Bone marrow (tissue), 2 donors: ENCODE measurements at places on chromosomes 4 and X.

DNA sequence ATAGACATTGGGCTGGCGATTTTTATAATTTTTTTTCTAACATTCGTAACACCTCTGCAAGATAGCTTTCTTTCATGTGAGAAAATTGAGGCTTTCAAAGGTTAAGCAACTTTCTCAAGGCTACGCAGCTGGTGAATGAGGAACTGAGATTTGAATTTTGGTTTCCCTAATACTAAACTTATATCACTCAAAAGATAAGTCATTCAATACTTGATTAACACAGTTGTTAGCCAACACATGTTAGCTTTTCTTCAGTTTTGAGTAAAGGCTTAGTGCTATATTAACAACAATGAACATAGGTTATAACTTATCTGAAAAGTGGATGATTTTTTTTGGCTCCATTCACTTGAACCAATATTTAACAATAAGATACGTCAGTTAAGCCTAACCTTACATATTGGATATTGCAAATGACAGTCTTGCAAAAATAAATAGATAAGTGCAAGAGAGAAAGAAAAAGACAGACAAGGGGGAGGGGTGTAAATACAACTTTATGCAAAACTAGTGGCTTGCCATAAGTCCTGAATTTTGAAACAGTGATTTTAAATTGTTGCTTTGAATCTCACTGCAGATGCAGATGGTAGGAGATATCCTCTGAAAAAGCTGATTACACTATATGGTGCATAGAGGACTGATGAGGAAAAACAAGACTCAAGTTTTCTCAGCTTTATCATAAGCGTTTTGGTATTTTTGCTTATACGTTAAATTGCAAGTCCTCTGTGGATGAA lies 11.1 kb upstream of the GPM6A start:
- DNase-seq, result no peak

- DNase-seq, result no peak
Observed at GRCh38 chr4:99219479-99219878, 433 bp upstream of the ADH6 start.

GRCh38 chr4:82666970-82667665 lies 105.3 kb upstream of the TMEM150C start:
- DNase-seq, result no peak

DNA sequence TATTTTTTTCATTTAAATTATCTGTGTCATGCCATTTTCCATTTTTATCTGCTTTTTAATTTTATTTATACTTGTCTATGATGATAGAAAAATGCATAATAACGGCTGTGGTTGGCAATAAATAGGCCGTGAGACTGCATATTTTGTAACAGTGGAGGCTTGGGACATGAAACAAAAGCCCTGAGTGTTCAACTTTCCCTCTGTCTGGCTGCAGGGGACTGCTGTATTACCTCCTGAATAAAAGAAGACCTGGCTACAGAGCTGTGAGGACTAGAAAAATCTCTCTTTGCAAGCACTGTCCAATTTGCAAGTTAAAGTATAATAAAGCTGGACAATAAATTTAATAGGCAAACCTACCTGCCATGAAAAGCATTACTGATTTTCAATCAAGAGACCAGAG lies 82.1 kb downstream of the MAGEB10 start:
- no peak for DNase-seq

DNA sequence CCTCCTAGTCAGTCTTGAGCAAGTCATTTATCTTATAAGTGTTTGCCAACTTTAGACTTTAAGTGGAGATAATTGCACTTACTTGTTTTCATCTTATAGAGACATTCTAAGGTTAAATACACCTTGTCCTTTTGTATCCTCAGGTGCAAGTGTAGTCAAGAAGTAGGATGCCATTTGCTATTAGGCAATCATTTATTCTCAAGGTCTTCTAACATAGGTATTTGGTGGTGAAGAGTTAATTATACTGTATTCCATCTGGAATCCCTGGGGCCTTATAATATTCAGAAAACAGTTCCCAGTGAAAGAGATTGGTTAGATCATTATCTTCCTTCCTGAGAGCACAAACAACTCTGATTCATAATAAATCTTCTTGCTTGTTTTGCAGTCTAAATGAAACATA lies 23.7 kb downstream of the SULT1E1 start:
- no peak for DNase-seq

DNA sequence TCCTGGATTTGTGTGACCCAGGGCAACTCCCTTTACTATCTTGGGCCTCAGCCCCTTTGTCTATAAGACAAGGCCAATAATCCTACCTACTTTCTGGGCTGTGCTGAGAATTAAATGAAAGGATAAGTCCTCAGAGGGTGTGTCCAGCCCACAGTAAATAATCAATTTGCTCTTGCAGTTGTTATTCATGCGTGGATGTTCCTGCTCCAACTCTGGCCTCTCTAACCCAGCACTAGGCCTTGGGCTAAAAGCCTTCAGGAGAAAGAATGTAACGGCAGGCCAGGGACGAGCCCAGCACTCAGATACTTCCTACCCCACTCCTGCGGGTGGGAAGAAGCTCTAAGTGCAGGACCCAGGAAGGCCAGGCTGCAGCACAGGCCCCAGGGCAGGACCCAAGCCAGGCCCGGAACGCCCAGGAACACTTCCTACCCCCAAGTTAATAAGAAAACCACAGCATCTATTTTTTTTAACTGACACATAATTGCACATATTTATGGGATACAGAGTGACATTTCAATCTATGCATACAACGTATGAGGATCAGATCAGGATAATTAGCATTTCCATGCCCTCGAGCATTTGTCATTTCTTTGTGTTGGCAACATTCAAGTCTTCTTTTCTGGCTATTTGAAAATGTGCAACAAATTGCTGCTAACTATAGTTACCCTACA lies 179.6 kb upstream of the RBPJ start:
- no peak for DNase-seq

GRCh38 chr4:106317815-106318214 lies 1.5 kb downstream of the AIMP1 start:
- DNase-seq, result no peak

GRCh38 chrX:70979136-70979762 lies 48.4 kb upstream of the SLC7A3 start:
- no peak for DNase-seq

GRCh38 chr4:41678086-41678816 lies 70.3 kb downstream of the PHOX2B start:
- no peak for DNase-seq

DNA sequence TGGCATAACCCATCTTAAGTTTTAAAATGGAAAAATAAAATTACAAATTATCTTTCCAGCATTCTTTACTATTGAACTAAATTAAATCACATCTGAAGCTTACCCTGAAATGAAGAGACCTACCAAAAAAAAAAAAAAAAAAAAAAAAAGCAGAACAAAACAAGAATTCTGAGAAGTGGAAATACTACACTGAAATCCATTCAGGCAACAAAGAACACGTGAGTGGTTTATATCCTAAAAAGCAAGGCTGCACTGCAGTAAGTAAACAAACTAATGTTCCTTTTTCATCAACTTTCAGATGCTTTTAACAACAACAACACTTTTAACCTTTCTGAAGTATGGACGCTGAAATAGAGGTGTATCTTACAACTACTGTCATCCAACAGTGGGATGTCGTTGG lies 7.5 kb downstream of the FRYL start:
- DNase-seq, result no peak

GRCh38 chr4:32142075-32142474 lies 1421.9 kb downstream of the PCDH7 start:
- DNase-seq, result no peak

DNA sequence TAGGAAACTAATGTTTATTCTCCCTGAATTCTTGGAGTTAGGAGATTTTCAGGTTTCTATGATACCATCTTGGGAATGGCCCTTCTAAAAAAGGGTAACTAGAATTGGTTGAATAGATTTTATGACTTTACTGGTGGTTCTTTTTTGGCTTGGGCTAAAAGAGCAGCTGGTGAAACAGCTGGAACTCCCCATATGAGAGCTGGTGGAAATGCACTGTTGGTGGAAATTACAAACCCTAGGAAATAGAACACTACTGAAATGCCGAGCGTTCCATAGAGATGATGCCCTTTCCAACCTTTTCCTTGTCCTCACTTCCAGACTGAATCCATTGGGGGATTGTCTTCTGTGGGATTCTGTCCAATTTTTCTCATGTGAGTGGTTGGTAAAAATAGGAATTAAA lies 139.5 kb downstream of the STIM2 start:
- no peak for DNase-seq

DNA sequence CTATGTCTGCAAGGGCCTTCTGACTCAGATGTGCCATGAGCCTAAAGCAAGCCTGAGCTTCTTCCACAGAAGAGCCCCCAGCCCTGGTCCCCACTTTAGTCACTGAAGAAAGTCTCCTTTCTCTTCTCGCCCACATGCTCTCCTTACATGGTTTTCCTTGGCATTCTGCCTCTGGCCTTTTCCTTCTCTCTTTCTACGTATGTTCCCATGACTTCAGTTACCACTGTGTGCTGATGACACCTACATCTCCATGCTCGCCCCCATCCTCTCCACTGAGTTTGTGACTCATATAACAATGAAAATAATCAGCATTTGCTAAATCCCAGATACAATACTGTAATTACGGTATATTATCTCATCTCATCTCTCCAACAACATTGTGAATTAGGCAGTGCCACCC lies 149.3 kb downstream of the AMMECR1 start:
- no peak for DNase-seq

GRCh38 chr4:15479089-15479912 lies 9.6 kb downstream of the CC2D2A start:
- DNase-seq, result no peak

- DNase-seq, result no peak
Observed at GRCh38 chr4:77819404-77819842, 255 bp upstream of the CNOT6L start.

- no peak for DNase-seq
Observed at GRCh38 chrX:2552621-2553201, 51.9 kb upstream of the DHRSX start.

DNA sequence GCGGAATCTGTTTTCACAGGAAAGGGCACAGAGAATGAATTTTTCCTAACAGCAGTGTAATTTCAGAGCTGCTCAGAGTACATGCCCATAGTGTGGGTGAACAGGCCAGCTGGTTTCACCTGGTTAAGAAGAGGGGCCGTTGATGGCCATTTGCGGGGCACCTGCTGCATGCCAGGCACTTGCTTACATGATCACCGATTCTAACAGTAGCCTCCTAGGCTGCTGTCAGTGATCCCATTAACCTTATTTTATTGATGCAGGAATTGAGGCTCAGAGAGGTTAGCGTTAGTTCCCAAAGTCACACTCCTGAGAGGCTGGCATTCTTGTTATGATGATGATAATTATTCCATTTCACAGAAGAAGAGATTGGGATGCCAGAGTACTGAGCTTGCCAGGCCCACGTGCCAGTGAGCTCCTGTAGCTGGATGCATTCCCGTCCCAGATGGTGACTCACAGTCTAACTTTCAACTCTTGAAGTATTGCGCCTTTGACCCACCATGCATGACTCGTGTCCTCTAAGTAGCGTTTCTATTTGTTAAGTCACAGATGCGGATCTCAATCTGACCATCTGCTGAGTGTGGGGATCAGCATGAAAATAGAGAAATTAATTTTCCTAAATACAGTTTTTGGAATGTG lies 76.5 kb downstream of the PSAPL1 start:
- no peak for DNase-seq

GRCh38 chr4:139749835-139750498 lies 84.3 kb downstream of the MGST2 start:
- no peak for DNase-seq

GRCh38 chr4:129929052-129929451 lies 833.1 kb downstream of the C4orf33 start:
- DNase-seq, result no peak

DNA sequence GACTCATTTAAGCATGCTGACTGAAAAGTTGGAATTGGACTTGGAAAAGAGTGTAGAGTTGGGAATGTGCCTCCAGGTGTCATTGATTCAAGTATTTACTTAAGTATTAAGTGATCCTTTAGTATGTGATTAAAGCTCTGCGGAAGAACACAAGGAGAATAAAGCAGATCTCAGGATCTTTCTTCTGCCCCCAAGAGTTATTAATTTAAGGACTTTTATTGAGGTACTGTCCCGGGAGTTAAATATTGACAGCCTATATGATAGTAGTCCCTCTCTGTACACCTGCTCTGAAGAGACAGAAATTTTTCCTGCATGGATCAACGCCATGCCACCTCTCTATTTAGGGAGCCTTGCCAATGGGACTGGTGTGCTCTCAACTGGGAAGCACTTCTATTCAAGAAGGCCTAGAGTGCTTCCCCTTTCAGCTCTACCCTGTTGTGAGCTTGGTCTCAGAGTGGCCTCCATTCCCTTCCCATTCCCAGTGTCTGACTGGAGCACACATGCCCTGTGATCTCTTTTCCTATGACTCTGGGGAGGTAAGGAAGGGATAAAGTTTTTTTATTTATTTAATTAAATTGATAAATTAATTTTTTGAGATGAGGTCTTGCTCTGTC lies 75.9 kb downstream of the SHISA3 start:
- no peak for DNase-seq

GRCh38 chr4:103099691-103100392 lies at the start of gene BDH2:
BDH2 (minus strand) TSS chr4:103099834; CDS start chr4:103096254, 3,580 bp downstream.
- DNase-seq, result no peak

DNA sequence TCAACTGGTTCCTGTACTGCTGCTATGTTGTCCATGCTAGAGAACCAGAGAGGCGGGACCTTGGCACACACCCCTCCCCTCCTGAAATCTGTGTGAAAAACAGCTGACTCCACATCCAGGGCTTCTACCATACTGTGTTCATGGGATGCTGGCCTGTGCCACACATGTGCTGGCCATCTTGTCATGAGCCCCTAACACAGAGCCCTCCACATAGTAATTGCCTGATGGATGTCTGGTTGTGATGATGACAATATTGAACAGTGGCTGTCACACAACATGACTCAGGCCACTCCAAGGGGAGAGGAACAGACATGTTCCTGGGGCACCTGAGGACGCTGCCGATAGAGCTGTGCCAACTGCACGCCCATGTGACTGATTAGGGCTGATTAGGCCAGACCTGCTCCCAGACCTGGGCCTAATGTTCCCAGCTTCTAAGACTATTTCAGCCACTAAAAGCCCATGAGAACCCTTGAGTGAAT lies 13.1 kb downstream of the SLC25A5 start:
- DNase-seq, result no peak

DNA sequence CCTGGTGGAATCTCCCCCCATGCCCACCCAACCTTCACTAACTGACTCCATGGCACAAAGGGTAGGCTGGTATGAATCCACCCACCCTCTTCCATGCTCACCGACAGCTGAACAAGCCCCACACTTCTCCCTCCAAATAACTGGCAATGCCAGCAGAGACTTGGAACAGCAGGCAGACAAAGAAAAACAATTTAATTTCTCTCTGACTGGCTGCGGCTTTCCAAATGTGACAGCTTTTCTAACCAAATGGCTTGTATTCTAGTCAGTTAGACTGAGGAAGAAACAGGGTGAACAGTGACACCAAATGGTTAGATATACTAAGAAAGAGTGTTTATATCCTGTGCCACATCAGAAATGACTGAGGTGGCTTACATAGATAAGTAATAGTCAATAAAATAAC lies 199.3 kb upstream of the ADAMTS3 start:
- DNase-seq, result no peak

DNA sequence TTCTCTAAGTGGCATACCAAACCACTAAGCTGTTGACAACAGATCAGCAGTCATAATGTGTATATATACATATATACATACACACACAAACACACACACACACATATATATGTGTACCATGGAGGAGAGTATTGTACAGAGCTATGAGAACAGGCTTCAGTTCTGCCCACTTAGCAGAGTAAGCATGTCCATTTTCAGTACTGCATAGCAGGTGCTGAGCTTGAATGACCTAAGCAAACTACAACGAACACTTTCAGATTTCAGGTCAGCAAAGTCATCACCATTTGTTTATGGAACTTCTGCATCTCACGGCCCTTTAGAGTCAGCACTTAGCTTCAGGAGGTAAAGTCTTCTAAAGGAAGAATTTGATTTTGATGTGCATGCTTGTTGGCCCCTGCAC lies 735.8 kb upstream of the ATOH1 start:
- DNase-seq, result no peak
